Lung (tissue), 17 donors: ENCODE measurements at places on chromosomes 11 and 22. TPM values are rescaled to one million over a fixed set of nuclear protein-coding genes. Genes with fewer than 3 reads are reported as not detected.

DNA sequence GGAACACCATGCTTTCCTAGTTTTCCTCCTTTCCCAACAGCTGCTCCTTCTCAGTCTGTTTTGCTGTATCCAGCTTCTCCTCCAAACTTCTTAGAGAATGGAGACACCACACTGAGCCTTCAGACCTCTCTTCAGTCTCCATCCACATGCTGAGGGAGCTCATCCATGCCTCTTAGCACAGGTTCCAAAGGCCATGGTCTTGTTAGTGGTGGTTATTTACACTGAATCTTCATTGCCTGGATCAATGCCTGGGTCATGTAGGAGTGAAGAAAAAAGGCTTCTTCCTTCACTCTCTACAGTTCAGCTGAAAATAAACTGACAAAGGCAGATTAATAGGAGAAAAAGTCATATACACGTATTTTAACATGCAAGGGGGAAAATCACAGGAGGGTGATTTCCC, 3.1 kb upstream of the SAA4 start:
- DNase-seq = no peak

- DNase-seq = no peak
Measured at GRCh38 chr11:13277768-13278608, at the start of gene BMAL1. TSS of gene BMAL1 (plus strand) at chr11:13277790. CDS start at chr11:13354309, 76,519 bp downstream.

DNA sequence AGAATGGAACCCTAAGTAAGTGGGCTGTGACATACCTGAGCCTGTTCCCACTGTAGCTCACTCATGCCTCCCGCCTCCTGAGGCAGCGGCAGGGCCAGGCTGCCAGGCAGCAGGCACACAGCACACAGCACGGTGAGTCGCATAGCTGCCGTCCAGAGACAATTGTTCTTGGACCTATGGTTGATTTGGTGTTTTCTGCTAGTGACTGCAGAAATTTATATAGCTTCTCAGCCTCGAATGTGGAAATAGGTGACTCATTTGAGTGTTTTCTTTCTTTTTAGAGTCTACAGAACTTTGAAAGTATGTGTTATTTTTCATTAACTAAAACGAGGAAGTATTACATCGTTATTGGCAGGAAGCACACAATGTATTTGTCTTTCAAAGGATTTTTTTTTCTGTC, at the start of gene MMP7:
Gene MMP7, minus strand, starts transcription at position 190 of the 400 bp plus-strand sequence. Its CDS starts 47 bp downstream, at position 143.
- DNase-seq = no peak

- peak; percentile 99 for DNase-seq
Measured at GRCh38 chr11:76782531-76783293, 444 bp upstream of the TSKU start.

CNIH2 gene
- total RNA-seq = 1.1 TPM

GRCh38 chr22:41231369-41231768, 9.4 kb downstream of the CHADL start:
- no peak for DNase-seq

DNA sequence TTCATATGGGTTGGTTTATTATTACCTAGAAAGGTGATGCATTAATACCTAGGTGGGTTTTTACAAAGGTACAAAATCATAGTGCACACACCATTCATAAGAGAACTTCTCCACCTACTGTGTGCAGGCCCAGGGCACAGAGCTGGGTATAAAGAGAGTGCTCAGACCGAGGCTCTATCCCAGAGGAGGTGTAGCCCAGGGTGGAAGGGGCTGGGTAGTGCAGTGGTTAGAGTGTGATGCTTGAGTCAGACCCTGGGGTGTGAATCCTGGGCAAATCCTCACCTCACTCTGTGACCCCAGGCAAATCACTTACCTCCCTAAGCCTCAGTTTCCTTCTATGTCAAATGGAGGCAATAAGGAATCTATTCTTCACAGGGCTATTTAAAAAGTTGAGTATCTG, 32.2 kb downstream of the PARVG start:
- DNase-seq = no peak

DNA sequence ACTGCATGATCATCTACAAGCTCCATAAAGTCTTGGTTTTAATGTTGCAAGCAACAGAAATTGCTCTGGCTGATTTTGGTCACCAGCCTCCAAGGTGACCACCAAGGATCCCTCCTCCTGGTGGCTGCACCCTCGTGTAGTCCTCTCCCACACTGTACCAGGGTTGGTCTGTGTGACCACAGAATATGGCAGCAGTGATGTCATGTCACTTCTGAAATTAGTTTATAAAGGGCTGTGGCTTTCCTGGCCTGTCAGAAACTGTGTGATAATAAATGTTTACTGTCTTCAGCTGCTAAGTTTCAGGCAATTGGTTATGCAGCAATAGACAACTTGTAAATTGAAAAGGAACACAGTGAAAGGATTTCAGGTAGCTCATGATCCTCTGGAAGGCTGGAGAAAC, 5.3 kb upstream of the PRDM11 start:
- no peak for DNase-seq

BIRC3 gene
- 44.5 TPM for total RNA-seq

DNA sequence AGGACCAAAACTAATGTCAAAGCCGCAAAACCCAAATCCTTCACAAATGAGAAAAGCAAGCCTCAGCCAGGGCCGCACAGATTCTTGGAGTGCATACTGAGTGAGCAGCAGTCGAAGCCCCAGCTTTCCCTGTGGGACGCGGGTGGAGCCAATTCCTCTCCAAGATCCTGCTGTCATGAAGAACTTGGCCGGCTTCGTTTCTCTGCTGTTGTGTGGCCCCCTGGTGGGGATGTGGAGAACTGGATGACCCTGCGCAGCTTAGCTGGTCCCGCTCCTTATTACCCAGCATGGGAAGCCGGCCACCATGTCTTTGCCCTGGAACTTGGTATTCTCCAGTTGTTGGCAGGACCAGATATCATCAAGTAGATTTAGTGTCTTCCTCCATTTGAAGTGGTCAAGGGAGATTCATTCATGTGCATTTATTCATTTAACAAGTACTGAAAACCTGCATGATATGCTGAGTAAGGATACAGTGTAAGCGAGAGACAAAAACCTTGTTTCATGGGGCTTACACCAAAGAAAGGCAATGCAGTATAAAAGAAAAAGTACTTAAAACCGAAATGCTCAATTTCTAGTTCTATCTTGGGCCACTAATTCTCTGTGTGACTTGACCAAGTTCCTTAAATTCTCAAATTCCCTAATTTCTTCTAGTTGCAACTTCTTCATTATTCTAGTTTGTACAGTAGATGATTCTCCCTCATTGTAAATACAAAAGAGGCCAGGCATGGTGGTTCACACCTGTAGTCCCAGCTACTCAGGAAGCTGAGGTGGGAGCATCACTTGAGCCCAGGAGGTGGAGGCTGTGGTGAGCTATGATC, 56.7 kb upstream of the CRTAM start:
- peak; percentile 96 for DNase-seq

- DNase-seq = no peak
Measured at GRCh38 chr11:58912124-58912523, 27.2 kb upstream of the GLYATL1 start.

DNA sequence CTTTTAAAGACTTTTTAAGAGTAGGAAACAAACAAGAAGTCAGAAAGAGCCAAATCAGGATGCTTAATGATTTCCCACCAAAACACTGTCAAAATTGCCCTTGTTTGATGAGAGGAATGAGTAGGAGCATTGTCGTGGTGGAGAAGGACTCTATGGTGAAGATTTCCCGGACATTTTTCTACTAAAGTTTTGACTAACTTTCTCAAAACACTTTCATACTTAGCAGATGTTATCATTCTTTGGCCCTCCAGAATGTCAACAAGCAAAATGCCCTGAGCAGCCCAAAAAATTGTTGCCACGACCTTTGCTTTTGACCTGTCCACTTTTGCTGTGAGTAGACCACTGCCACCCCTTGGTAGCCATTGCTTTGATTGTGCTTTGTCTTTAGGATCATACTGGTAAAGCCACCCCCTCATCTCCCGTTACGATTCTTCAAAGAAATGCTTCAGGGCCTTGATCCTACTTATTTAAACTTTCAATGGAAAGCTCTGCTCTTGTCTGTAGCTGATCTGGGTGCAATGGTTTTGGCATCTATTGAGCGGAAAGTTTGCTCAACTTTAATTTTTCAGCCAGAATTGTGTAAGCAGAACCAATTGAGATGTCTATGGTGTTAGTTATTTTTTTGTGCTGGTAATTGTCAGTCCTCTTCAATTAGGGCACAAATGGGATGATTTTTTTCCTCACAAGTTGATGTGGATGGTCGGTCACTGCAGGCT, 67.2 kb downstream of the ADM start:
- DNase-seq = no peak

GRCh38 chr11:40149721-40150120, 1309.7 kb downstream of the LRRC4C start:
- DNase-seq = no peak

SLC22A12 gene
- not detected for total RNA-seq

GRCh38 chr22:32348031-32348611, 9.5 kb upstream of the RFPL3 start:
- DNase-seq = no peak

DEUP1 gene
- total RNA-seq = 1.9 TPM

RRP7A gene
- total RNA-seq = 35.5 TPM

SGSM1 gene
- 4.5 TPM for total RNA-seq

DNA sequence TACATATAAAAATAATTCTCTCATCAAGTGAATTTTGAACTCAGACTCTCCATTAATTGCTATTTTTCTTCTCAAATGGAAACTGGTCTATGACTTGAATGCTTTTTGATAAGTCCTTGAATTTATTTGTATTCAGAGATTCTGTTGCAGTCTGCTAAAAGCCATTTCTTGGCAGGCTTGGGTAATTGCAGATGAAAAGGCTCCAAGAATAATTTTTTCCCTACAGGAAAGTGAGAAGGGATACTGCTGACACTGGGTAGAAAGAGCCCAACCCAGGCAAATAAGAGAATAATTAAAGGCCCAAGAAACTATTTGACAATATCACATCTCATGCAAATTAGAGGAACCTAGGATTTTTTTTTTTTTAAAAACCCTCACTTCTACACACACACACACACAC, 246.5 kb upstream of the DDI1 start:
- peak; percentile 77 for DNase-seq

GRCh38 chr11:12769834-12770345, 95.7 kb downstream of the TEAD1 start:
- DNase-seq = no peak

CDC42EP1 gene
- total RNA-seq = 23.9 TPM
